GM12878 (cell line): ENCODE measurements at places on chromosomes 2 and 18.

DNA sequence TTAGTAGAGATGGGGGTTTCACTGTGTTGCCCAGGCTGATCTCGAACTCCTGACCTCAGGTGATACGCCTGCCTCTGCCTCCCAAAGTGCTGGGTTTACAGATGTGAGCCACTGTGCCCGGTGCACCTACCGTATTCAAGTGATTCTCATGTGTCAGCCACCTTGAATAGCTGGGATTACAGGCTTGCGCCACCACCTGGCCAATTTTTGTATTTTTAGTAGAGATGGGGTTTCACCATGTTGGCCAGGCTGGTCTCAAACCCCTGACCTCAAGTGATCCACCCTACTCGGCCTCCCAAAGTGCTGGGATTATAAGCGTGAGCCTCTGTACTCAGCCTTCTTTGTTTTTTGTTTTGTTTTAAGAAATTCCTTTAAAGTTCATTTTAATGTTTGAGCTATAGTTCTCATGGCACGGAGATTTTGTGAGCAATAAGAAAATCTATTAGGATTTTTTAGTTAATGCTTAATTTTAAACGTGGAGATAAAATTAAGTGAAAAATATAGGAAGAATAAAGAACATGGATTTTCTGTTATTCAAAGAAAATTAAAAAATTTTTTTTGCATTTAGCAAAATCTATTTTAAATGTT is 242.6 kb downstream of the PHLPP1 start:
- DNase-seq: no peak

DNA sequence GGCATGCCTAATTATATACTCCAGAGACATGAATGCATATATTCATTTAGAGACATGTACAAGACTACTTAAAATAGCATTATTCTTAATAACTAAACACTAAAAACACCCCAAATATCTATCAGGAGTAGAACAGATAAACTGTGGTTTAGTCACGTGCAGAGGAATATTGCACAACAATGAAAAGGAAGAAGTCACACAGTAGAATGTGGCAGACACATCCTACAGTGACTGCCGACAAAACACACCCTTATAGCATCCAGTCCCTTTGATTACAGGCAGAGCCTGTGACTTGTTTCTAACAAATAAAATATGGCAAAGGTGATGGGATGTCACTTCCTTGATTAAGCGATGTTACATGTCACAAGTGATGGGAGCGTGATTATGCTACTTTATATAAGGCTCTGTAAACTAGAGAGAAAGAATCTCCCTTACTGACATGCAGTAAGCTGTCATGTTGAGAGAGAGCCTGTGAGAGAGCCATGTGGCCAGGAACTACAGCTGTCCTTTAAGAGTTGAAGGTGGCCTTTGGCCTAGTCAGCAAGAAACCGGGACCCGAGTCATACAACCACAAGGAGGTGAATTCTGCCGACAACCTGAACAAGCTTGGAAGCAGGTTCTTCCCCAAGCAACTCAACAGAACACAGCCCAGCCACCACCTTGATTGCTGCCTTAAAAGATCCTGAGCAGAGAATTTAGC is 39.1 kb upstream of the LGALSL start:
- DNase-seq: no peak

DNA sequence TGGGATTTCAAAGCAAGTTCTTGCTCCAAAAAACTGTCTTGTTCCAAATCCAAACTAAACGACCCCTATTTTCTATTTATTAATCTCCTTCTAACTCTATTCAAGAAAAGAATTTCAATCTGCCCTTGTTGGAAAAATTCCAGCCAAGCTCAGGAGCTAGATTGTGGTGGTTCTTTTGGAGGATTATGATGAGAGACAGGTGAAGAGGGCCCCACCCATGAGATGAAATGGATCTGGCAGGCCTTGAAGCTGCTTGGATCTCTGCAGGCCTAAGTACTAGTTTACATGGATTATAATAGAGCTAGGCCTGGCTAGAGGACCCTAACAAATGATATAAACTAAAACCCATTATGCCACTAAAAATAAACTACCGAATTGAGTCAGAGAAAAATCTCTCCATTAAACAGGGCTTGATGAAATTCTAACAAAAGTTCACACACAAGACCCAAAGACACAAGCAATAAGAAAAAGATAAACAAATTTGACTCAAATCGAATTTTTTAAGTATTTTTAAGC is 101.6 kb downstream of the GFPT1 start:
- no peak for DNase-seq

DNA sequence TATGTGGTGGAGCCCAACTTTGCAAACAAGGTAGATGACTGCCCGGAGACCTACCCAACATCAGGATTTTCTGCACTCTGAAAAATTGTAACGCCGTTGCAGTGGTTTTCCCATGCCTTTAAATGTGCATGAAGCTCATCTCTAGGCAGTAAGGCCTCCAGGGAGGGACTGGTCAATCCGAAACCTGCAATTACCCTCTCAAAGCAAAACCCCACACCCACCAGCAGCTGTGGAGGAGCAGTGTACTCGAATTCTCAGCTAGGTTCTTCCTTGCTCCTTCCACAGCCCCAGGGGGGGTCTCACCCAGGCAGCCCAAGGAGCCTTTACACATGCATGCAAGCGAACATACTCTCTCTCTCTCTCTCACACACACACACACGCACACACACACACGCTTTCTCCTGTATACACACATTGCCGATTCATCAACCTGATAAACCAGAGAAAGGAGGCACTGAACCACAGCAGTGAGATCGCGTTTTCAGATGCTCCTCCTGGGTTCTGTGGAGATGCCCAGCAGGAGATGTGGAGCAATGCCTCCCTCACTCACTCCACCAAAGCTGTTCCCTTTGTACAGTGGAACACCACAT is 109.2 kb downstream of the VIT start:
- no peak for DNase-seq

GRCh38 chr2:99877963-99878362 is 264.4 kb downstream of the AFF3 start:
- no peak for DNase-seq

GRCh38 chr2:198448789-198449188 is 644.4 kb downstream of the PLCL1 start:
- DNase-seq: no peak

GRCh38 chr2:239966853-239967552 is 58.1 kb downstream of the NDUFA10 start:
- no peak for DNase-seq

DNA sequence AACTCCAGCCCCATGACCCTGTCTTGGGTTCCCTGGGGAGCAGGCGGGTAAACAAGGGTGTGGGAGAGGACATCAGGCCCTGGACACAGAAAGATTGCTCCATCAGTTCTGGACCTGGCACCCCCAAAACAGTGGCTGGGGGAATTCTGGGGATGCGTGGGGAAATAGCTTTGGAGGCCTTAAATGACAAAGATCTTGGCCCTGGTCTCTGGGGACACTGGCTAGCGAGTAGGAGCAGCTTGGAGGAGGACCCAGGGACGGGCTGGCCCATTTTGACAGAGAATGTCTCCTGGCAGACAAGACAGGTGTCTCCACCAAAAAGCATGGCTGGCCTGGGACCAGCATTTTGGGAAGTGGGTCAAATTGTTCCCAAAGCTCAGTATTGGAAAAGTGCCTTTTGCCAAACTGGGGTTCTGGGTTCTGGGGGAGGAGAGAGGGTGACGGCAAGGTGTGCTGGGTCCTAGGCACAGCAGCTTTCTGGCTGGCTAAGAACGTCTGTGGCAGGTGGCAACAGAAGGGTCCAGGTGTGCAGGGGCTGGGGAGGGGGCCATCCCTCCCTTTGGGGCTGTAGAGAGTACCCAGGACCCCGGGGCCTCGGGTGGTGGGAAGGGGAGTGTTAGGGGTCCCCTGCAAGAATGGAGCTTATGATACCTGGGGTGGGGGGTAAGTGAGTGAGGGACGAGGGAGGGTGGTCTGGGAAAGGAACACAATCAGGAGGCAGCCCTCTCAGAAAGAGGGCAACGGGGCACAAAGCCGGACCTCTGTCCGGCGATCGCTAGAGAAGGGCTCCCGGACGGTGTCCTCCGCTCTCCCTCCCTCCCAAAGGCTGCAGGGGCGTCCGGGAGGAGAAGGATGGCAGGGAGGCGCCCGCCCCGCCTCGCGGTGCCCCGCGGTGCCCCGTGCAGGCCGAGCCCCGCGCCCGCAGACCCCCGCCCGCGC is 556 bp downstream of the CYRIA start:
- DNase-seq: no peak

DNA sequence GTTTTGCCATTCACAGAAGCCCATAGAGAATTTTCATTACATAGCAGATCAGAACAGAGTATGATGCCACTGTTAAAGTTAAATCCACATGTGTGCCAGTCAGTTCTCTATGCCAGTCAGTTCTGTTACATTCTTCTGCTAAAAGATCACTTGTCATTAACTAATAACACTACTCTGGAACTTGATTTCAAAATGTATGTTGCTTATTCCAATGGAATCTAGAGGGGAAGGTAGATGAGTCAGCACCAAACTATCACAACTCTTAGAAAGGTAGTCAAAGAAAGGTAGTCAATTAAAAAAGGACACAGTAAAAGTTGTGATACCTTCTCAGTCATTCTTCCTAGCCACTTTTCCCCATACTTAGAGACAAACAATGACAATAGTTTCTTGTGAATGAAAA is 1214.4 kb downstream of the LRP1B start:
- DNase-seq: no peak
